T1000 (cell line): ENCODE measurements at places on chromosomes 2 and 18.

GRCh38 chr2:231359441-231359840 lies 36.1 kb upstream of the B3GNT7 start:
- no peak for DNase-seq

DNA sequence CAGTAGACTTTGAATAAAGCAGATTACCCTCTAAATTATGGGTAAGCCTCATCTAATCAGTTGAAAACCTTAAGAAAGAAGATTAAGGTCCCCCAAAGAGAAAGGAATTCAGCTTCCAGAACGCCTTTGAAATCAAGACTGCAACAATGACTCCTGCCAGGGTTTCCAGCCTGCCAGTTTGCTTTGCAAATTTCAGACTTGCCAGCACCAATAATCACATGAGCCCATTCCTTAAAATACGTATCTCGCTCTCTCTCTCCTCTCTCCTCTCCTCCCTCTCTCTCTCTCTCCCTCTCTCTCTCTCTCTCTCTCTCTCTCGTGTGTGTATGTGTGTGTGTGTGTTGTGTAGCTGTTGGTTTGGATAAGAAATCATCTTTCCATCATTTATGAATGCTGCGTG lies 184.2 kb downstream of the PDE1A start:
- DNase-seq, result no peak

GRCh38 chr18:79397247-79397829 lies 1.6 kb downstream of the NFATC1 start:
- DNase-seq, result no peak

- no peak for DNase-seq
Observed at GRCh38 chr2:23388294-23388693, 3.3 kb downstream of the KLHL29 start.

- DNase-seq, result no peak
Observed at GRCh38 chr2:233705911-233706506, 6.7 kb upstream of the UGT1A5 start.

GRCh38 chr2:64735504-64735903 lies 81.8 kb upstream of the SERTAD2 start:
- no peak for DNase-seq
